ENCODE measurements at places on chromosomes 2 and 18.

DNA sequence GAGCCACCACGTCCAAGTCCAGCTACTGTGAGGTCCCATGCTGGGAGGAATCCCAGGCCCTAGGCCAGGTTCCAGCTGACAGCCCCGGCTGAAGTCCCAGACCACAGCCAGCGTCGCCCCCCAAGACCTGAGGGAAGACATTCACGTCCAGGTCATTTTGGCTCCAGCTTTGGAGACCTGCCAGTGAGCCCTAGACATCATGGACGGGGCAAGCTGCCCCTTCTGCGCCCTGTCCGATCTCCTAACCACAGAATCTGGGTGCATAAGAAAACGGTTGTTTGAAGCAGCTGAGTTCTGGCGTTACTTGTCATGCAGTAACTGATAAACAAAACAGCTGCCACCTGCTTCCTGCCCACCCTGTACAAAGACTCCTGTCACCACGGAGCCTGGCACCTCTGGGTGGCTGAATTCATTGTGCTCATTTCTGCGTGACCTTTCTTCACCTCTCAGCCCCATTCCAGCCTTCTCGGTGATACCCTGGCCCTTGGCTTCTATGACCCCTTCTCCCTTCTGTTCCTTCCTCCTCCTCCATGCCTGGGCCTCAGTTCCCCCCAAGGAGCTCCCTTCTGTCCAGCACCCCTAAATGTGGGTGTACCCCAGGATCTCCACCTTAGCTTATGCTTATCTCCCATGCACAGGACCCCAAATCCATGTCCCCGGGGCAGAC is 72.6 kb upstream of the SMAD7 start:
- DNase-seq, result no peak

DNA sequence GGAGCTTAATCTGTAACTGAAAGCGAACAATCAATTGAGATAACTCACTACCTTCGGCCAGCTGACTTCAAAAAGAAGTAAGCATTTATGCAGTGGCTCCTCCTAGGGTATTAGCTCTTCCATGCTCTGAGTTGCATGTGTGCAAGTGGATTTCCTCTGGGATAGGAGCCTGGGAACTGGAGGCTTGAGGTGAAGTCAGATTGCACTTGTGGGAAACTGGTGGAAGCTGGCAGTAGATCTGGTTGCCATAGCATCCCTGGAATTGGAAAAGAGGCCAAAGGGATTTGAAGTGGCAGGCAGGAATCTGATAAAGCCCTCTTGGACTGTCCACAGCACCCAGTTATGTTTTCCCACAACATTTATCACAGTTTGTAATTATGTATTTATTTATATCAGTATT is 50.6 kb upstream of the FMNL2 start:
- no peak for DNase-seq

- DNase-seq, result peak; percentile 24
These were observed 378.7 kb downstream of the METTL4 start for GRCh38 chr18:2192562-2192961.

DNA sequence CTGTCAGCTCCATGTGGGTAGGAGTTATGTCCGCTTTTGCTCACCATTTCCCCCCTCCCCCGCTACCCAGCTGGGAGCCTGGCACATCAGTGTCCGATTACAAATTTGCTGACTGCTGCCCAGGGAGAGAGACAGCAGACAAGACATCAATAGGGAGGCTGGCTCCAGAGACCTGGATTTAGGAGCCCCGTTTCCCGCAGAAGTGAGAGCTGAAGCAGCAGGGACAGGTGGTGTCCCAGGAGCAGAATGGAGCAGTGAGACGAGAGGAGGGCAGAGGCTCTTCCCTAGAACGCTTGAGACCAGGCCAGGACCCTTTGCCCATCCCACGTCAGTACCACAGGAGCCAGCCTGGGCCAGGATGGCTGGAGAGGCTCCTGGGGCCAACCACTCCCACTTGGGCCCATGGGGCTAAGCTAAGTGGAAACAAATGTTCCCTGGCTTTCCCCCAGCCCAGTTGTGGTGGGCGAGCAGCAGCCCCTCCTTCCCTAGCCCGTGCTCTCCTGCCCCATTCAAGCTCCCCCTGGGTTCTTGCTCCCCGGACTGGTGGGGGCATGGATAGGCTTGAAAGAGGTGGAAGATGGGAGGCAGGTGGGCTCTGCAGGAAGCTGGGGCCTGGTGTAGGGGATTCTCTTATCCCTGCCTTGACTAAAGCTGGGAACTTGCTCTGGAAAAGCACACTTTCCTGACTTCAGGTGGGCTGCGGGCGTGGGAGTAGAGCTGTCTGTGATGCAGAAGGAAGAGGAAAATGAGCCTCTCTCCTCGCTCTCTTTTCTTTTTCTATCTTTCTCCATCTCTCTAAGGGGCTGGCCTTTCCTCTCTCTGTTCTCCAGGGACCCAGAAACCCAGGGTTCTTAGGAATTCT is 4.1 kb upstream of the WNT6 start:
- DNase-seq, result no peak

- DNase-seq, result no peak
These were observed 45.0 kb upstream of the SKOR2 start for GRCh38 chr18:47296462-47296861.
